ENCODE measurements at places on chromosomes 3 and 15. TPM values are rescaled to one million over a fixed set of nuclear protein-coding genes. Genes with fewer than 3 reads are reported as not detected.

GRCh38 chr15:72155635-72156616 lies 37.7 kb downstream of the SENP8 start:
- peak; percentile 89 for DNase-seq

Gene SOX2
- not detected for total RNA-seq

Gene ATP10A
- not detected for total RNA-seq

Gene SERPINI2
- total RNA-seq, result not detected

DNA sequence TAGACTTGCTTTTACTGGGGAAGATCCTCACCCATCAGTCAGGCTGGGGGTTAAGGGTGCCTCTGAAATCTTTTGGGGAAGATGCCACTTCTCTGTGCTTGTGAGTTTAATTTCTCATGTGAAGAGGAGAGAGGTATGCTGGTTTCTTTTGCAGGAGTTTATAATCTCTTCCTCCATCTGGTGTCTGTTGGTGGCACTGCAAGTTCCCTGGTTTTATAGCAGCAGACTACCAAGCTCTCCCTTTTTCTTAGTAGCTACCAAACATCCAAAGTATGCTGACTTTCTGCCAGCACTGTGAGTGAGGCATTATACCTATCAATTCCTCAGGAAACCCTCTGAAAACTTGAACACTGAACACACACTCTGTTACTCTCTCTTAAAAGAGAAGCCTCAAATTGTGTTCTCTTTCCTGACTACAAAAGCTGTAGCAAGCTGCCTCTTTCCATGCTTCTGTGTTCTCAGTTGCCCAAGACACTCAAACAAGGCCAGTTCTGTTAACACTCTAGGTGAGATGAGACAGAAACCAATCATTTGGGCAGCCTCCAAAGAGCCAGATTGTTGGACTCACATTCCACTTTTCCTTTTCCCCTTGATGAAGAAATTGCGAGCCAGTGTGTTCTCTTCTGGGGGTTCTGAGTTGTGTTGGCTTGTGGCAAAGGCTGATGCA lies 299.5 kb downstream of the GAP43 start:
- DNase-seq, result peak; percentile 41

- no peak for DNase-seq
Measured at GRCh38 chr15:60963557-60963956, 265.5 kb downstream of the RORA start.

- peak; percentile 9 for DNase-seq
Measured at GRCh38 chr15:59444081-59444835, 6.3 kb downstream of the FAM81A start.

GRCh38 chr15:26711445-26711844 lies 61.4 kb downstream of the GABRB3 start:
- no peak for DNase-seq

Gene SSUH2
- 0.53 TPM for total RNA-seq

DNA sequence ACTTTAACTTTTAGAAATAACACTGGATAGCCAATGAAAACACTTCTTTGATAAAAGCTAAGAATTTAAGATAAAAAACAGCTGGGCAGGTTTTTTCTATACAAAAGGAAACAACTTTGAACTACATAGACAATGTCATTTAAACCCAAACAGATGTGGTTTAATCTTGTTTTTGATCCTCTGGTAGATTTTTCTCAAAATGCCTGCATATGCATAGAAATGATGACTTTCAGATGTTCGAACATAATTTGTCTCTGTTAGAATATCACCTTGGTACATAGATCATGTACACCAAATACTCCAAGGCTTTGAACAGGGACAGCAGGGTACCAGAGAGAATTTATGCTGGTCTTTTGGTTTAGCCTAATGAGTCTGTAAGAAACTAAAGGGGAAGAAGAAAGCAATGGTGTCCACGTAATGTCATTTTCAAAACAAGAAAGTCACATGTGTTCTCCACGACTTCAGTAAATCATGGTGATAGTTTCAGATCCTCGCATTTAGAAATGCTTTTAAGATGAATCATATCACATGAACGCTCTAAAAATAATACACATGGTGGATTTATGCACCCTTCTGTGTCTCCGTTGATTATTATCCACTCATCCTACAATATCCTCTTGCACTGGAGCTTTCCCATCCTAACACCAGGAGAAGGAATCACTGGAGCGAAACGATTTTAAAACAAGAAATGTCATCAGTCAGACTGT lies 160.1 kb upstream of the PDZRN3 start:
- no peak for DNase-seq

Gene SLC22A13
- 0.07 TPM for total RNA-seq

Gene NME9
- total RNA-seq, result 5.1 TPM

- DNase-seq, result no peak
Measured at GRCh38 chr3:134622806-134623365, 27.9 kb downstream of the KY start.

Gene CLK3
- total RNA-seq, result 193 TPM

Gene BCL2A1
- not detected for total RNA-seq

- DNase-seq, result peak; percentile 37
Measured at GRCh38 chr3:22269831-22270230, 518.8 kb upstream of the ZNF385D start.

DNA sequence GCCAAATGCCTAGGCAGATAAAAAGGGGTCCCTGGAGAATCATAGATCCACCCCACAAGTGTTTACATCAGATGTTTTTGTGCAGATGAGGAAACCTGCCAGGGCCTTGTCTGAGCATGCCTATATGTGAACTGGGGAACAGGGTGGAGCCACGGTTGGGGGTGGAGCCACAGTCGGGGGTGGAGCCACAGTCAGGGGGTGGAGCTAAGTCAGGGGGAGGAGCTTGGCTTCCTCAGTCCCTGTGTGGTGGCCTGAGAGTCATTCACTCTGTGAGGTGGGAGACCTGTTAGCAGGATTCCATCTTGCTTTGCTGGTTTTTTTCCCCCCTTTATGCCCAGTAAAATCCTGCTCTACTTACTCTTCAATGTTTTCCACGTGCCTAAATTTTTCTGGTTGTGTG lies 57.8 kb upstream of the TGFBR2 start:
- DNase-seq, result no peak

Gene CLRN1
- total RNA-seq, result not detected

- no peak for DNase-seq
Measured at GRCh38 chr15:57609805-57610529, 18.3 kb downstream of the MYZAP start.

DNA sequence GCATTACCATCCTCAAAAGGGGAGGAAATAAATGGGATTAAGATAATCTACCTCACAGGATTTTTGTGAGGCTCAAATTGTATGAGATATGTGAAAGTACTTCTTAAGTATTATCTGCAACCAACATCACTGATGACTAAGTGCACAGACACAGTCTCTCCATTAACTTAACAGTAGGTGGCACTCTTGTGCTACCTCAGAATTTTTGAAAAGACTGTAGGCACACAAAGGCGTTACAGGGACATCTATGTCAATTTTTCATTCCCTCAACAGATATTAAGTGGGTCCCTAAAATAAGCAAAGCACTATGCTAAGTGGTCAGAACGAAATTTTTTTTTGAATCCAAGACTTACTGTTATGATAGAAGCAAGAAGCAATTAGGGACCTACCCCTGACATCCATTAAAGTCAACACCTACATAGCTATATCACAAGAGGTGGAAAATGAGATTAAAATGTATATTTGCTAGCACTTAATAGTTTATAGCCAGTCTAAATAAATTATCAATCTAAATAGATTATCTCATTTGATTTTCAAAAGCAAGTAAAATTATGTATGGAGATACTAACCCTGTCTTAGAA lies 52.9 kb downstream of the RYK start:
- DNase-seq, result peak; percentile 54

DNA sequence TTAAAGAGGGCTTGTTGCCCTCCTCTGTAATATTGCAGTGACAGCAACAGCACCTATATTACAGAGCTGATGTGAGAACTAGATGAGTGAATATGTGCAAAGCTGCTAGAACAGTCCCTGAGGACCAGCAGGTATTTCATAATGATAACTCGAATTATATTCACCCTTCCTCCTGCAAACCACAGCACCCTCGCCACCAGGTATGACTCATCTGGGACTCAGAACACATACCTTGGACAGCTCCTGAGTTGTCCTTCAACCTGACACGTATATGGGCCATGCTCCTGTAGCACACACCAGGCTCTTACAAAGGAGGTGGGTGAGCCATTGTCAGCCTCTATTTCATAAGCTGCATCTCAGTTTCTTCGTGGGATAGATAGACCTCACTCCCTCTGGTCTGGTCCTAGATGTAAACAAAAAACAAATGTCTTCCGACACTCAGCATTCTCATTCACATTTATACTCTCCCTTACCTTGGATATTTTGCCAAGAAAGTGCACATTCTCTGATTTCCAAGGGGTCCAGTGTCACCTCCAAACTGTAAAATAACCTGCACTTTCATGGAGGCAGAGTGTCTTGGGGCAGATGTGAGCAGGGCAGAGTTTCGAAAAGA lies 124.5 kb downstream of the TLE3 start:
- DNase-seq, result peak; percentile 76

DNA sequence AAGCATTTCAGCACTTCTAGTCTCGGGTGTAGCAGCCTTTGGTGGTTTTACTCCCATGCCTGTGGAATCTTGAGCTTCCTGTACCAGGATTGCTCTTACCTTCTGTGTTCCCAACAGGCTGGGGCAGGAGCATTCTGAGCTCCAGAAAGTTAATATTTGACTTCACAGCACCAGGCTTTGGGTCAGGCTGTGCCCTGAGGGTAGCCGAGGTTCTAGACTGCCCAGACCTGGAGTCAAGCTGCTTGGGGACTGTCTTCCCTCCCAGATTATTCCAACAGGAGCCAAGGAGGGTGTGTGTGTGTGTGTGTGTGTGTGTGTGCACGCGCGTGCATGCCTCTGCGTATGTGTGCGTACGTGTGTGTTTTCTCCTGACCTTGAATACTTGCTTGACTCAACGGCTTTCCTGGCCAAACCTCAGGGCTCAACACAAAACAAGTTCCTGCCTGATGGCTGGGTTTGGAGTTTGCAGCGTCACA lies 94.8 kb downstream of the FLNB start:
- DNase-seq, result no peak

GRCh38 chr3:134628884-134629283 lies 21.9 kb downstream of the KY start:
- DNase-seq, result no peak

DNA sequence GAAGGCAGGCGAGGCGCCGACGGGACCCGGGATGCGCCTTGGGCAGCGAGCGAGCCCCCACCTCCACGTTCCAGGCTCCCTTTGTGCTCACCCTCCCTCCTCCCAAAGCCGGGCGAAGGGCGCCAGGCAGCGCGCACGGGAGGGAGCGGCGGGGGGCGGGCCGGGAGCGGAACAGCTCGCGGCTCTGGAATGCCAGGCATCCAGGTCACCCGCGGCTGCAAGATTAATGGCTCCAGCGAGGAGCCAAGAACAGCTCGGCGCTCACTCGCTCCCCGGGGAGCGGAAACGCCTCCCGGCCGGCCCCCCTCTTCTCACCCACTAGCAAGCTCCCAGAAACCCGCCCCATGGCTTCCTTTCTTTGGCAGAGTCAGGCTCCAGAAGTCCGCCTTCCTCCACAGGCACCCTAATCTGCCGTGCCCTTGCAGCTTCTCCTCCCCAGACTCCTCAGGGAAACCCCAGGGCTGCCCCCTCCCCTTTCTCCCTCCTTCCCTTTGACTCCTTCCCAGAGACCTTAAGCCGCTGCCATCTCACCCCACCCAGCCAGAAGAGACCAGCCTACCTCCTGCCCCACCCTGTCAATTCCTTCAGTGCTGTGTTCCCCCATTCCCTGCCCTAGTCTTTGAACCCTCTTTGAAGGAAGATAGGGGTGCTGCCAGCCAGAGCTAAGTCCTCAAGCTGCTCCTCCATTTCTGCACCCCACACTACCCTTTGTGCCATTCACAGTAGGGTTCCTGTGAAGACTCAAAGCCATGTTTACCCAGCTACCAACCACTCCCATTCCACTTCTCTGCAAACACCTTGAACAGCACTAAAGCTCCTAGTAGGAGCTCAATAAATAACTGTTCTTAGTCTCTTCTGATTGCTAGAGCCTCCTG lies 9.9 kb downstream of the AMOTL2 start:
- DNase-seq, result peak; percentile 96

DNA sequence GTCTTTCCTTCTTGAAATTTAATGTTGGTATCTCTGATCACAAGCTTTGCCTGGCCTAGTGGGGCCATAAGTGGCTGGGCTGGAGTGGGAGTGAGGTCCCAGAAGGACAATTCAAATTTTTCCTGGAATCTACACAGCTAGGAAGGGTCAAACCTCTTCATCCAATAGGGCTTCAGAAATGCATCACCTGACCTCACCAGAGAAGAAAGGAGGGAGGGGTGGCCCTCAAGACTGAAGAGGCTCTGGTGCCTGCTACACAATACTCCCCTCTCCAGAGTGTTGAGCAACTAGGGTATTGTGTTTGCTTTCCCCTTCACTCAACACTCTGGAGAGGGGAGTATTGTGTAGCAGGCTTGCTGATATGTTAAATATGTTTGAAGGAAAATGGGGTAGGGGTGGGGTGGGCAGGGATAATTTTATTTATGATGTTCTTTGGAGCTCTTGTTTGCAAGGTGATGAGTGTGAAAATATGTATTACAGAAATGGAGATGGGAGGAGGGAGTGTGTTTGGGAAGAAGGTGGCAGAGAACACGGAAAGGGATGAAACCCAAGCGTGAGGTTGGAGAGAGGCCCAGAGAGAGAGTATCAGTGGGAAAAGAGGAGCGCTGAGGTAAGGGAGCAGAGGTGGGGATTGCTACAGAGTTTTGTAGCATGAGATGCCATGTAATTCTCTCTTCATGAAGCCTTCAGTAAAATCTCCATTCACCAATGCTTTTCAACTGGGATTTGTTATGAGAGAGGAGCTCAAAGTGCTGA lies 5.7 kb upstream of the KLHL24 start:
- DNase-seq, result peak; percentile 56

Gene PPP1R14D
- total RNA-seq, result not detected

GRCh38 chr15:80918196-80918783 lies 71.3 kb downstream of the MESD start:
- DNase-seq, result no peak

Gene FANCD2OS
- not detected for total RNA-seq

DNA sequence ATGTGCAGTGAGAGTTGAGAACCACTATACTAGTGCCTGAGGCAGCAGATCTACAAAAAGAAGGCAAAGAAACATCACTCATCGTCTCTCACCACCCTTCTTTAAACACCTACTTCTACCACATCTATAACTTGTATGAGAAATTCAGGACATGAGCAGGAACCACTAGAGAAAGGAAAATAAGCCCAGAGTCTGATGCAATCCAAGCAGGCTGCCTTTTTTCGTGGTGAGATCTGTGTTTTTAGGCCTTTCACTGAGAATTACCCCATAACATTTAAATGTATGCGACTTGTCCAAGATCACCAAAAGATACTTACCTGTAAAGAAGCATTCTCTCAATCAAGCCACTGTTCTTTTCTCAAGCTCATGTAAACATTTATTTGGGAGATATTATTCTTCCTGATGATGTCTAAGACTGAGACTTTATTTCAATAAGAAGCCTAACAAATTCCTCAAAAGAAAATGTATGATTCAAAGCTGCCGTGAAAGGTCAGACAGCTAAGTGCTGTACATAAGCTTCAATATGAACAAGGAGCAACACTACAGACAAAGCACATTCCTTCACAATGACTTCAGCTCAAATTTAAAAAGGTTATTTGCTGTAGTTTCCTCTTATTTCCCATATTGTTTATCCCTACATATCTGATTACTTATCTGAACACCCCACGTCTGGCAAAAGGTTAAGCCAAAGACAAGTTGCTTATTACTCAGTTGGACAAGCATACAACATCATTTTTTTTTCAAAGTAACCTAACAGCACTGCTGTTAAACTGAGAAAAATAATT lies 16.5 kb downstream of the SPICE1 start:
- peak; percentile 55 for DNase-seq
